Renal cortex interstitium (tissue), 15 donors: ENCODE measurements at places on chromosomes 2 and 18. TPM values are rescaled to one million over a fixed set of nuclear protein-coding genes. Genes with fewer than 3 reads are reported as not detected.

TMEM237 gene
- polyA plus RNA-seq = 50.6 TPM

DNA sequence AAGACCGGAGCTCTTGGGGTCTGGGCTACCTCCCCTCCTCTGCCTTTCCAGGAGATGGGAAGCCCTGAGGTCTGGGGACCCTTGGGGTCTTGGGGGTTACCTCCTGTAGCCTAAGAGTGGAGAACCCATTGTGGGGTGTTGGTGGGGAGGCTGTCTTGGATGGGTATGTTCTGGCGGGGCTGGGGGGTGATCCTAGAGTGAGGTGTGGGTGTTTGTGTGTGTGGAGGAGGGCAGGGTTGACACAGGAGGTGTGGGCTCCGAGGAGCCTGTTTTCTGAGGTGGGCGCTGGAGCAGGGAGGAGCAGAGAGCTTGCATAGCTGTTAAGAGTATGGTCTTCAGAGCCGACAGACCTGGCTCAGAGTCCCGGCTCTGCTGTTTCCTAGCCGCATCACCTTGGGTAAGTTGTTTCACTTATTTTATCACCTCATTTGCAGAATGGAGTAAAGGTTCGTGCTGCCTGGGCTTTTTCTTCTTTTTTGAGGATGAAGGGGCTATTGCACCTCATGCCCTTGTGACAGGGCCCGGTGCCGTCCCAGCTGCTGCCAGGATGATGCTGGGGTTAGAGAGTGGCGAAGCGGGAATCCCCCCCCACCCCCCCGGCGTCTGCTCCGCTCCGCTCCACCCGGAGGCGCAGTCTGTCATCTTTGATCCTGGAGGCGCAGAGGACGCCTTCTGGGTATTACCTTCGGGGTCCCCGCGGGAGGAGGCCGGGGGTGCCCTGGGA, 17.2 kb downstream of the TET3 start:
- no peak for DNase-seq

- DNase-seq = no peak
These were observed 19.6 kb upstream of the KCNK3 start for GRCh38 chr2:26672818-26673393.

DNA sequence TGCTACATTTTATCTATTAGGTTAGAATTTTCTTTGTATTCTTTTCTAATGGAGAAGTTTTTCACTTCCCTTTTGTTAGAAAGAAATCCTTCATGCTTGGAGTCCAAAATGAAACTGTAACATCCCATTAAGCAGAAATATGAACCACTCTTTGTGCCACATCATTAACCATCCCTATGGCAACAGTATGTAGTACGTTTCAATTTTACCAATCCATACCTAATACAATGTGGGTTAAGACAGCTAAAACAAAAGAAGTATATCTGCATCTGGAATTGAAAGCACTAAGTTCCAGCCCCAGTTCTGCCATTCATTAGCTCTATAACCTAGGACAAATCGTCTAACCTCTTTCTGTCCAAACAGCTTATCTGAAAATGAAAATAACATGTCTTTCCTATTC, 409.2 kb upstream of the SPHKAP start:
- DNase-seq = no peak

DNA sequence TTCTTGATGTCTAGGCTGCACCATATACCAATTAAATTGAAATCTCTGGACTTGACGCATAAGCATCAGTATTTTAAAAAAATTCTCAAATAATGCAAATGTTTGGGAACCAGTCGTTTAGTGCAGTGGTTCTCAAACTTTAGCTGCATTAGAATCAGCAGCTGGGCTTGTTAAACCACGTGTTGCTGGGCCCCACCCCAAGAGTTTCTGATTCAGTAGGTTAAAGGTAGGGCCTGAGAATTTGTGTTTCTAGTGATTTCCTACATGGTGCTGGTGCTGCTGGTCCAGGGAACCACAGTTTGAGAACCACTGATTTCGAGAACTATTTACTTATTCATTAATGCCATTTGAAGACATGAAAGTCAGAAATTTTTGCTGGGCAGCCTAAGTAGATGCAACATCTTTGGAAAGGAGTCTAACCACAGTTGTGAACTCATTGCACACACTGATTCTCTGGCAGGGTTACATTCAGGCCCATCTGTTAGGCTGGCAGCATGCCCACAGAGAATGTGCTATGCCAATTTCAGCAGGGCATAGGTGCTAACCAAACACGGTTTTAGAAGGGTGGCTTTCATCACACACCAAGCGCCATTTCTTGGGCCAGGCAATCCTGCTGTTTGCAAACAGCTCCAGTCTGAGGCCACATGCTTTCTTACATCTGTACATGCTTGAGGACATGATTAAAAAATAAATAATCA, 26.4 kb upstream of the ATP5MC3 start:
- no peak for DNase-seq

- DNase-seq = no peak
These were observed 328.2 kb downstream of the KCNJ3 start for GRCh38 chr2:155026651-155027174.

SP140 gene
- polyA plus RNA-seq = 1.8 TPM

GRCh38 chr2:16972276-16972675, 306.6 kb upstream of the CYRIA start:
- DNase-seq = no peak

PROC gene
- 6.5 TPM for polyA plus RNA-seq

GRCh38 chr2:178589335-178589734, 109.1 kb downstream of the PLEKHA3 start:
- no peak for DNase-seq

DNA sequence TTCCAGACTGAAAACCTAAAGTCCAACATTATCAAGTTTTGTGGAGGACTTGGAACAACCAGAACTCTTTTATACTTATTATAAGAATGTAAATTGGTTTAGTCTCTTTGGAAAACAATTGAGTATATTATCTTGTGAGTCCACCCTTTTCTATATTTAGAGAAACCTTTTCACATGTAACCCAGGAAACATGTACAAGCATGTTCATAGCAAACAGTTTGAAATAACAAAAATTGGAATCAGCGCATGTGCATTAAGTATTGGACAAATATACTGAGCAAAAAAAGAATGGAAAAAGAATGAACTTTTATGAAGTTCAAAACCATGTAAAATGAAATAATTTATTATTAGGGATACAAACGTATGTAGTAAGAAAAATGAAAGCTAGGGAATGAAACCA, 246.0 kb downstream of the WDR7 start:
- no peak for DNase-seq

GRCh38 chr2:101690547-101691152, 6.9 kb upstream of the MAP4K4 start:
- DNase-seq = no peak

TMEM247 gene
- not detected for polyA plus RNA-seq

- no peak for DNase-seq
These were observed 26.3 kb downstream of the FOSL2 start for GRCh38 chr2:28419003-28419402.

GRCh38 chr2:171318463-171318934, 115.3 kb downstream of the METTL8 start:
- no peak for DNase-seq

SKOR2 gene
- not detected for polyA plus RNA-seq

DNA sequence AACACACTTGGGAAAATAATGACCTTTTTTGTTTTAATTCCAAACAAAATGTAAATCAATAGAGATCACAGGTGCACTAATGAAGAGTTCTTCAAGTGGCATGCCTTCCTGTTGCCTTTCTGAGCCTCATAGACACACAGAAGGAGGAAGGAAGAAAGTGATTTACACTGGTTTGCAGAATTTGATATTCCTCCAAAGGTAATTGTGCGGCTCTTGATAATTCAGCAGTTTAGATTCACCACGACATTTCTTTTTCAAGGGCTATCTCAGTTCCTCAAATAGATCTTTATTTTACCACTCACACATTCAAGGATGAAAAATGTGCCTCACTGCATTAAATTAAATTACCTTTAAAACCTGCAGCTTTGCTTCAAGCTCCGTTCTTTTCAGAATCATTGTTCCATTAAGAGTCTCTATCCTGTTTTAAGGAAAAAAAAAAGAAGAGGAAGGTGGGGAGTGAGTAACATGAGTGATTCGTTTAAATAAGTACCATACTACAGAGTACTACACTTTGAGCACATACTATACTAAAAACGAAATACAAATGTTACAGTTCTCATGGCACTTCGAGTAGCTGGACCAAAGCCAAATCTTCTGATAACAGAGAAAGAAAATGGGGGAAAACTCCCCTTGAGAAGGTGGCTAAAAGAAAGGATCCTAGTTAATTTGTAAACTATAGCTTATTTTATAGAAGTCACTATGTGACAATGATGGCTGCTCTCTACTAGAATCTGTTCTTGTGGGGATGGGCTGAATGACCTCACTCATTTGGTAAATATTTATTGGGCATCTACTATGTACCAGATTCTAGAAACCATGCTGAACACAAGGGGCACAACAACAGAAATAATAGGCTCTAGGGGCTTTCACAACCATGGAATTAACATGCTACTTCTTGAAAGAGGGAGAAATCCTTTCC, 16.6 kb downstream of the CYTIP start:
- DNase-seq = no peak

DNA sequence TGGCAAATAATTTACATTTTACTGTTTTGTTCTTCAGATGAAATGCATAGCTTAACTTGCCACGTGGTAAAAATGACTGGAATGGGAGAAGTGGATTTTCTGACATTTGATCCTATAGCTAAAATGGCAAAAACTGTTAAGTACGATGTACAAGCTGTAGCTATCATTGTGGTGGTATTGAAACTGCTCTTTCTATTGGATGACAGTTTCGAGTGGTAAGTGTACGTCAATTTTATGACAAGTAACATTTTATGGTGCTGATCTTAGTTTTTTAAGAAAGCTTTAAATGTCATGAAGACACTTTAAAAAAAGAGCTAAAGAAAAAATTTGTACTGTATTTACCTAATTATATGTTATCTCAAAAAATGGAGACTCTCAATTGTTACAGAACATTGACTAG, 40.8 kb upstream of the GRHL1 start:
- DNase-seq = no peak

UGT1A4 gene
- not detected for polyA plus RNA-seq

DNA sequence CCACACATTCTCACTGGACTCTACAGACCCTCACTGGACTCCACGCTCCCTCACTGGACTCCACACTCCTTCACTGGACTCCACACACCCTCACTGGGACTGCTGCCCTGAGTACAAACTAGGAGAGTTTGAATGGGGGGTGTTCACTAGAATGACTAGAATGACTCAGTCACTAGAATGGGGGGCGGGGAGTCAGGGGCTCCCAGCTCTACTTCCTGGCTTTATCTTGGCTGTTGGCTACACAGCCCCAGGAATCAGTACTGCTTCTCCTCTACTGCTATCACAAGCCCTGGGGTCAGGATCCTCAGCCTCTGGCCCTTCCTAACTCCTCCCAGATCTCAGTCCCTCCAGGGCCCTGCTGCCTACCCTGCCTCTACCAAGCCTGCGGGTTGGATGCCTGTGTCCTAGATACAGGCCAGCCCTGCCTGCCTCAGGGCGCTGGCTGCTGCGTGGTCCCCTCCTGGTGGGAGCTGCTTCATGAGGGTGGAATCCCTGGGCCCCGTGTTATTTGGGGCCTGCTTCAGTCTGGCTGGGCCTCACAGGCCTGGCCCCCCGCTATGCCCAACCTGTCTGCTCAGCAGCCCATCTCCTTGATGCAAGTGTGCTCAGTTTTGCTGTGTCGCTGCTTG, 7.8 kb downstream of the PTMA start:
- no peak for DNase-seq

- DNase-seq = peak; percentile 81
These were observed 129.8 kb upstream of the RAB6C start for GRCh38 chr2:129849559-129850160.

DNA sequence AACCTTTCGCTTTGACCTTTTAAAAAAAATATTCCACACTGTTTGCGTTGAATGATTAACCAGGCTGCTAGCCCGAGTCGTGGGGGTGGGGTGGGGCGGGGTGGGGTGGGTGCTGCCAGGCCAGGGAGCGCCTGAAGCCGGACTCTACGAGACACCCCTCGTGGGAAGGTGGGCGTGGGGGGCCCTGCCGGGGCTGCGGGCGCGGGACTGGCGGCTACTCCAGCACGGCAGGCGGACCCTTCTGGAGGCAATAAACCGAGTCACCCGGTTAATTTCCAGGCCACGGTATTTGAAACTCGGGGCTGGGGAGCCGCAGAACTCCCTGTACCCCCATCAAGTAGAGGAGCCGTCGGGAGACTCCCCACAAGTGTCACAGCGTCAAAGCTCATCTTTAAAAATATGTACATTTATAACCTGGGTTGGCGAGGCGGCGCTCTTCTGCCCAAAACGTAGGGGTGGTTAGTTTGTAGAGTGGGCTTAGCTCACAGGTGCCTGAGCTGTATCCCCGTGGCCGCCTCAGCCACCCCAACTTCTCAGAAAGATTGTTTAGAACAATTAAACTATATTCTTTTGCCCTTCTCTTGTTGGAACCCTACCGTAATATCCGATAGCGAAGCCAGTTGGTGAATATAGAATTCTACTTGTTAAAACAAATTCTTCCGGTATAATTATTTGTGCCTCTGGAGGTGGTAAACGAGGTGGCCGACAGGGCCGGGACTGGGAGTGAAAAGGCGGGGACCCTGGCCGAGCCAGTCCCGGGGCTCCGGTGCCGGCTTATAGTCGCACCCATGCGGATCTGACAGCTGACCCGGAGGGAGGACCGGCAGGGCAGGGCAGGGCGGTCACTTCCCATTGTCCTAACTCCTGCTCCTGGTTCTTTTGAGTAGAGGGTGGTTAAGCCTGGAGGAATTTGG, 1.4 kb downstream of the B3GNT2 start:
- DNase-seq = no peak

GRCh38 chr2:54604871-54605270, 118.6 kb upstream of the EML6 start:
- DNase-seq = no peak

TANC1 gene
- polyA plus RNA-seq = 52.9 TPM

GRCh38 chr2:134257965-134258683, 4.3 kb downstream of the MGAT5 start:
- no peak for DNase-seq

DNA sequence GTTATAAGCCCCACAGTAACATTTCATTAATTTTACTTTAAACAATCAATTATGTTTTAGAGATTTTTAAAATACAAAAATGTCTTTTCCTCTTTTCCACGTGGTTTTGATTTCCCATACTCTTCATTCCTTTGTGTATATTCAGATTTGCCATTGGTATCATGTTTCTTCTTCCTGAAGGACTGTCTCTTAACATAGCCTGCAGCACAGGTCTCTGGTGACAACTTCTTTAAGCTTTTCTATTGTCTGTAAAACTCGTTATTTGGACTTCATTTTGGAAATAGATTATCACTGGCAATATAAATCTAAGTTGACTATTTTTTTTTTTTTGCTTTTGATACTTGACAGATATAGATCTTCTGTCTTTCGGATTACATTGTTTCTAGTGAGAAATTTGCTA, 115.2 kb upstream of the KLHL29 start:
- DNase-seq = no peak

KCNG2 gene
- polyA plus RNA-seq = 0.45 TPM

KDM3A gene
- polyA plus RNA-seq = 81.9 TPM

DLX2 gene
- 0.08 TPM for polyA plus RNA-seq

GRCh38 chr2:219475697-219476651, 22.7 kb upstream of the GMPPA start:
- DNase-seq = peak; percentile 61

DNA sequence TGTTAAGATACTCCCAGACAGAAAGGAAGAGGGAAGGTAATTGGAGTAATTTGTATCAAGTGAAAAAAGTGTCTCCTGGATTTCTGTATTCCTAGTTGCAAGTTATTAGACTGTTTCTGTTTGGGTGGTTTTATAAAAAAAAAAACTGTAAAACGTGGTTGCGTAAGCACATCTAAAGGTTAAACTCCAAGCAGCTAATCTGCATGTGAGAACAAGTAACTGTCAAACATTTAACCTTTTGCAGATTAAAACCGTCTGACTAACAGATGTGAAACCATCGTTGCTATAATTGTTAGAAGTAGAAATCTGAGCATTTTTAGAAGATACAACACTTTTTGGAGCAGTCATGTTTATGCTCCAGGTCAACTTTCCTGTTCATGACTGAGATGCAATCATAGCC, 72.3 kb downstream of the AFF3 start:
- DNase-seq = no peak

PTPRN gene
- 0.16 TPM for polyA plus RNA-seq
